Placental pericyte (primary cell): ENCODE measurements at places on chromosomes 11 and 22. TPM values are rescaled to one million over a fixed set of nuclear protein-coding genes. Genes with fewer than 3 reads are reported as not detected.

Gene TP53AIP1
- not detected in 2 replicates for total RNA-seq

Gene MEI1
- 6.7 and 11.6 TPM in 2 replicates for total RNA-seq

Gene FAM168A
- 10.5 and 28.1 TPM in 2 replicates for total RNA-seq

Gene IL17REL
- total RNA-seq = not detected in 2 replicates

Gene MAP6
- 0.57 and 2.4 TPM in 2 replicates for total RNA-seq

Gene RBFOX2
- total RNA-seq = 107 and 205 TPM in 2 replicates
